ENCODE measurements at places on chromosomes 5 and 9.

DNA sequence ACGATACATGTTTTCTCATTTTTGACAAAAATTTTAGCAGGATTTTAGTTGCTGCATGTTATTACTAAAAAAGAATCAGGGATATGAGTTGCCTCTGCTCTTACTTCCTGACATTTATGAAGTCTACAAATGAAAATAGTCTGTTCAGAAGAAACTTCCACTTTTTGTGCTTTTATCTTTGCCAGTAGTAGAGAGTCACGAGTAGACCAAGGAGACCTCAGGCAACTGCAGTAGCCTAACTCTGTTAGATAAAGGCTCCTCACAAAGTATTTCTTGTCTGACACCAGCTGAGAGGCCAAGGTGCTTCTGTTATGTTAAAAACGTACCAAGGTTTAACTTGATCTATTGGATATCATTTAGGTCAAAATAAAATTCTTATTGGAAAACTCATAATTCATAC is 333.9 kb downstream of the NR2F1-AS1 start:
- no peak for DNase-seq

- no peak for DNase-seq
Measured at GRCh38 chr9:88786291-88787079, 204.8 kb upstream of the S1PR3 start.

DNA sequence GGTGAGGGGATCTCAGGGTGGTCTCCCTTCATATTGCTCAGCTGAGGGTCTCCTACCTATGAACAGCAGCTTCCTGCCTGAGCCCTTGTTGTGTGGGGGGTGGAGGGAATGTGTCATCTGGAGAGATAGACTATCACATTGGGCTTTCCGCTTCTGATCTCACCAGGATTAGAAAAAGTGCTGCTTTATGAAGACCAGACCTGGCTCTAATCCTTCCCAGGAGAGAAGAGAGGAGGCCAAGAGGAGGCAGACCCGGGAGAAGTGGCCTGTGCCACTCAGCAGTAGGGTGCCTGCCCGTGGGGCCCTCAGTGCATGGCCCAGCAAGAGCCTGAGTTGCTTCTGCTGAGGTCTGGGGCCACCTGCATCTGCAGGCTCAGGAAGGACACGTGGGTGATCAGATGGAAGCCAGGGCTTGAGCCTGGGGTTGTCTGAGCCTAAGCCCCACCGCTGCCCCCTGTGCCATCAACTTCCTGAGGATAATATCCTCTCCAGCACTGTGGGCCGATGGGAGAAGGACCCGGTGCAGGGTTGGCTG is 22.1 kb upstream of the COL5A1 start:
- peak; percentile 13 for DNase-seq

- DNase-seq: no peak
Measured at GRCh38 chr9:120490888-120491595, 88.9 kb downstream of the CDK5RAP2 start.

DNA sequence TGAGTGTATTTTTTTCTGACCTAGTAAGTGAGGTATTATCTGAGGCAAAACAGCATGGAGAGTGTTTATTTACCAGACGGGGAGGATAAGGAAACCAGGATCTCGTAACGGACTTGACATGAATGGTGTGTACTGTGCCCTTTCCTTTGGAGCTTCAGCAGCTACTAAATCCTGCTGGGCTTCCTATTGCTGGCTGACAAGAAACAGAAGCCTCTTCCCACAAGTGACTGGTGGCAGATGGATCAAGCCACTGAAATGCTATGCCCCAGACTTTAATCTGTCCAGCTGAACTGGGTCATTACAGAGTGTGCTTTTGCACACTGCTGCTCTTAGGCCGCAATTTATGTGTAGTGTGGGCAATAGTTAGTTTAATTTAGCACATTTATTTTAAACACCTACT is 162.7 kb upstream of the MRPS30 start:
- no peak for DNase-seq

GRCh38 chr9:120765910-120766425 is 27.2 kb downstream of the FBXW2 start:
- no peak for DNase-seq

- DNase-seq: no peak
Measured at GRCh38 chr9:20409321-20410092, 212.8 kb downstream of the MLLT3 start.

DNA sequence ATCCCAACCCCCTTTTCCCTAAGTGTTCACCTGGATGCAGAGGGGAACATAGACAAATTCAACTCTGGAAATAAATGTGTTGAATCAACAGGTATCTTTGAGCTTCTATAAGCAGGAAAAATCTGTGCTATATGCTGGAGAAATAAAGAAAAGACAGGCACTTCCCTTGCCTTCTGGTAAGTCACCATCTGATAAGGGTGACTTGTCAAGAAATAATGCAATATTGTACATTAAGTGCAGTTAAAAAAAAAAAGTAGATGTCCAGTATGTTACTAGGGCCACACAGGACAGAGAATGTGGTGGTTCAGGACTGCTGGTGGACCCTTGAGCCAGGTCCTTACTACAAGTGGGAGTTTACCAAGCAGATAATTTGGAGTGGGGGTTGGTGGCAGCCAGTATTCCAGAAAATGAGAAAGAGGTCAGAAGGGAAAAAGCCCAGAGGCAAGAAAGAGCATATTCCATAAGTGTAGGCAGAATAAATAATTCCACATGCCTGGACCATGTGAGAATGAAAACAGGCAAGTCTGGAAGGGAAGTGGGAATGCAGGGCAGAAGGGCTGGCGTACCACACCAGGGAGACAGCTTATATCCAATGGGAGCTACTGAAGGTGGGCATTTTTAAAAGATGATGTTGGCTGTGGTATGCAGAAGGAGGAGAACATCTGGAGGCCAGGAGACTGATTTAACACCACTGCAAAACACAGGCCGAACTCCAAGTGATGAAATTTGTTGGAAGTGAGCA is 209.9 kb downstream of the SEMA5A start:
- no peak for DNase-seq

- no peak for DNase-seq
Measured at GRCh38 chr9:90526386-90526785, 116.2 kb downstream of the DIRAS2 start.

DNA sequence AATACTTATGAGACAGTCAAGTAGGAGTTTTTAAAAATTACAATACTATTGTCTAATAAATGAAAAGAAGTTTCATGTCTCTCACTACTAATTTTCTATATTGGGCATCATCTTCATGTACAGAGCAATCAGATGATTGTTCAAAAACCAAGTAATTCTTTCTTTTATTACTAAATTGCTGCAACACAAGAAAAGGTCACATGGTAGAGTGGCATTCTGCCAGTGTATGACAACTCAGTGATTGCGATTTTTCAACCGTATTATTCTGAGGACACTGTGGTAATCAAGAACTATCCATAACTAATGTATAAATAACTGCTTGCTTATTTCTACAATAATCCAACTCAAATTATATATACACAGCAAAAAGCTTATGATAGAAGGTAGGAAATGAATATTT is 96.7 kb upstream of the GRHPR start:
- DNase-seq: no peak

DNA sequence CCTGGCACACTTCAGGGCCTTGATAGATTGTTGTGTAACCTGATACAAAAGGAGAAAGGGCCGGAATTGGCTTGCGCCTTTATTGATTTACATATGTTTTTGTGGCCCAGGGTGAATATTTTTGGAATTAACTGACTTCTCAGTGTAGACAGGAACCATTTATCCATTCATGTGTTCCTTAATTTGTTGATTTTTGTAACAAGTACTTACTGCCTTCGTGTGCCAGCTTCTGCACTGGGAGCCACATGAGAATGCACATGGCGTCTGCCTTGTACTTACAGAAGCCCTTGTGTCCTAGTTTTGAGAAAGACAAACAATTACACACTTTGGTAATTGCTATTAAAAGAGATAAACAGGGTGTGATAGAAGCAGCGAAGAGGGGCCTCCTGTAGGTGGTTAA is 26.4 kb downstream of the EHMT1 start:
- DNase-seq: no peak

DNA sequence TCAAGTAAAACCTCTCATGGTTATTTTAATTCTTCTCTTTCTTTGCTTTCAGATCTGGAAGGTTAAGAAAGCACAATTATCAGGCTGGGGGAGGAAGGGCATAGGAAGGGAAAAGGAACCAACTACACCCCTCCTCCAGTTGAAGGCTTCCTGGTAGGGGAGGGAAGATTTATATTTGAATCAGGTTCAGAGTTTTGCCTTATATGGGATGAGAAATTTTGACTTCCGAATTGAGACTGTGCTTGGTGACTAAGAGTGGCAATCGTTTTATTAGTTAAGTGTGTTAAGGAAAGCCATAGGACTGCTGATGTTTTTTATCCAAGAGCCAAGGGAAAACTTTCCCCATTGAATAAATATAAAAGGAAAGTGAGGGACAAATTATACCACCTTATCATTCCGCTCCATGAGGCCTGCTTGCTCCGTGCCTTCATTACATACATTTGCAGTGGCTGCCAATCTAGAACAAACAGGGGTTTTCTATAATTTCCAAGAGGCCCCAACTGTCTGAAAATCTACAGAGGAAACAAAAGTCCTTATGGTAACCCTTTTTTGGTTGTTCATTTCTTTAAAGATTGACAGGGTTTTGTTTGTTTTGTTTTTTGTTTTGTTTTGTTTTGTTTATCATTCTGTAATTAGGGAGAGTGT is 115.7 kb upstream of the EPB41L4A start:
- no peak for DNase-seq

- DNase-seq: no peak
Measured at GRCh38 chr9:99828417-99829176, 6.9 kb downstream of the NR4A3 start.

DNA sequence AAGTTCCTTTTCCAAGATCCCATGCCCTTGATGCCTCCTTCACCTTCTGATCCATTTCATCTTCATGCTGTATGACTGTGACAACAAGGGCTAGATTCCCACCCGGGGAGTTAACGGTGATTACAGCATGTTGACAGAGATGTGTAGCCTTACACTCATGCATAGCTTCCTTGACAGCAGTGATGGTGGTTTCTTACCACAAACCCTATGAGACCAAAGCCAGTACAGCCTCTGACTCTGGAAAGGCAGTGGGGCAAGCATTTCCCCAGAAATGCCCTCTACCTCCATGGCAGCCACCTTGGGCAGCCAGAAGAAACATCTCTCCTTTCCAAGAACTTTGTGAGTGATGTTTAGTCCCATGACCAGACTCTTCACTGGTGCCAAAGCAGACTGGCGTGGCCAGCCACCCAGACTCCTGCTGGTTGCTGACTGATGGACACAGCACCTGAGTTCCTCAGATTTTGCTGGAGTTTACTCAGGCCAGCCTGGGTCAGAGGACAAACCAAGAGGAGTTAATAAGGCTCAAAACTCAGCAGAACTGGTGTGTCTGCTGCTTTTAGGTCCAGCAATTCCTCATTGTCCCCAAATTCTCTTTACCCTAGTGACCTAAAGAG is 199.7 kb upstream of the SLC27A6 start:
- DNase-seq: no peak

DNA sequence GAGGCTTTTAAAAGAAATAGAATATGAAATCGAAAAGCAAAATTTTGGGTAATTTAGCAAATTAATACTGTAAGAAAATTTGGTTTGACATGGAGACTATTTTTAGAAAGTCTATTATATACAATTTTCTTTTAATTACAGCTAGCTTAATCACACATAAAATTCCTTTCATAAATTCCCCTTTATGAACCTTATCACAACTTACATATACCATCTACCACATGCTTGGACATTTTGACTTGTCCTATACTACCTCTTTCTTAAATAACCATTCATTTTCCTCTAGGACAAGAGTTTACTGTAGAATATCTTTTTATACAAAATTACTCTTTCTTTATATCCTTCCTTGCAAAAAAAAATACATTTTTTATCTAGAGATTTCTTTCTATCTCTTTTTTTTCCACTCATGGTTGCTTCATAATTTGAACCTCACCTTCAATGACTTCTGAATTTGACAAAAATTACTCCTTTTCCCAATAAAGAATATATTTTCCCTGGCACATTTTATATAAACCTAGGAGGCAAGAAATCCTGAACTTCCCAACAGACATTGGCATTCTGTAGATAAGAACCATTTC is 34.0 kb upstream of the SYK start:
- DNase-seq: no peak

DNA sequence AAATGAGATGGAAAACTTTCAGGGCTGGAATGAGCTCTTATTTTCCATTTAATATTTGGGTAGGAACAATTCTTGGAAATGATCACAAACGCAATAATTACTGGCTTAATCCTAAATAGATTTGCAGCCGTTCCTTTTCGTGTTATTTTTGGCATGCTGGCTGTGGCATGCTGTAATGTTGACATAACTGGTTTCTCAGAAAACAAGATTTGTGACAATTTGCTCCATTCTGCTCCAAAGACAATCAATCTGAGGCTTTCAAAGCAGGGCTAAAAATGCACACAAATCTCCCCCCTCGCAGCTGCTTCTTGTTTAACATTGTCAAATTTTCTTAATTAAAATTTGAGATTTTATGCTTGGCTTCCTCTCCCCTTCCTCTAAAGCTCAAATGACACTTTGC is 151.2 kb downstream of the TTC39B start:
- no peak for DNase-seq

DNA sequence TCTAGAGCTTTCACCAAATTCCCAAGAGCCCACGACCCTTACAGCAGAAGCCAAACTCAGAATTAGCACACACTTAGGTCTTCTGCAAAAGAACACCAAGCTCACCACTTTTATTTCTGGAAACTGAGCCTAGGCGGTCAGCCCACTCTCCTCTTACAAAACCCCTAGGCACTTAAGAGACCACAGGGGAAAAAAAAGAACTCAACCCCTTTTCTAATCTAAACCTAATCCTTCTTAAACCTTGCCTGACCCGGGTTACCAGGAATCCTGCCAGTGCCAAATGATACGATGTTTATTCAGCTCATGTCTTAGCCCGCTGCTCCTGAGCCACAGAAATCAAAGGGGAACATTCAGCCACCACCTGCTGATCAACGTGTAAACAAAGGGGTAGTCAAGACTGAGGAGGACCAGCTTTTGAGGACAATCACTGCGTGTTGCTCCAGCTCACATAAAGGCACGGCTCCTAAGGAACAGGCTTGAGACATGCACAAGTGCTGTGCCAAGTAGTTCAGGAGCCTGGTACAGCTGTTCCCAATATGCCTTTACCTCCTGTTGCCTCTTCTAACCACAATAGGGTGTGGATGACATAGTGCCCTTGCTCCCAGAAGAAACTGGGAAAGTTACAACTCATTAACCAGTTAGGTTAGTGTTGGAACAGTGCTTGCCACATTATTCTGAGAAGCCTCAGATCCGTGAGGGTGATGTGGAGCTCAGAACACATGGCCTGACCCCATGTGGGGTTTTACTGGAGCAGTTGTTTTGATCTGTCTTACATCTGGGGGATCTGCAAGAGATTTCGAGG is 49.3 kb downstream of the ZFAND5 start:
- no peak for DNase-seq

GRCh38 chr5:73118391-73118973 is 1.9 kb upstream of the TMEM171 start:
- no peak for DNase-seq

GRCh38 chr9:19162026-19162366 is 34.7 kb upstream of the PLIN2 start:
- DNase-seq: no peak

DNA sequence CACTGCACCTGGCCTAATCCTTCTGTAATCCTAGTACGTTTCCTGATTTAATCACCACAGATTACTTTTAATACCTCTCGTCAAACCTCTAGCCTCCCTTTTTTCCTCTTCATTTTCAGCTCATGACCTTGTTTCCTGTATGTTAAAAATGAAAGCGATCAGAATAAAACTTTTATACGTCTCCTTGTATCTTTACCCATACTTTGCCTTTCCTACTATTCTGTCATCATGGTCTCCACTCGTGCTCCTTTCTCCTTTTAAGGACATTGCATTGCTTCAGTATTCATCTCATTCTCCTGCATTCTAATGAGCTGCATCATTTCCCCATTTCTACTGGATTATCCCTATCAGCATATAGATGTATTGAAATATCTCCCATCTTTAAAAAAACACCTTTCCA is 8.5 kb downstream of the CDC42SE2 start:
- DNase-seq: no peak
